ENCODE measurements at places on chromosomes 7 and 10.

DNA sequence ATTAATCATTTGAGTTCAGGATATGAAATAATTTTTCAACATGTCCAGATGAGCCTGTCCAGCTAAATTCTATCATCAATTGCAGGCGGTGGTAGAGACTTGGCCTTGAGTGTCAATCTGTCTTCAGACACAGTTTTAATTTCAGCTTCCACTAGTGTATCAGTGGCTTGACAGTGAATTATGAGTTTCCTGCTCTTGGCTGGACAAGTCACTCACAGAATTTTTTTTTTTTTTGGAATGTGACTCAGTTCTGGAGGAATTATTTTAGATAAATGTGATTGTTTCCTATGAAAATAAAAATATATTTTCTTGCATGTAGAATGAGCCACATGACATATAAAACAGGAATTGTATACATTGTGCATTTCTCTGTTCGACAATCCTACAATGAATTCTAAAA lies 319.9 kb upstream of the AKR1E2 start:
- no peak for DNase-seq

GRCh38 chr10:60310740-60311139 lies 78.9 kb downstream of the ANK3 start:
- no peak for DNase-seq

GRCh38 chr10:22133749-22134624 lies 83.8 kb downstream of the EBLN1 start:
- no peak for DNase-seq

GRCh38 chr7:144063710-144064109 lies 5.9 kb upstream of the OR2A25 start:
- DNase-seq, result no peak

DNA sequence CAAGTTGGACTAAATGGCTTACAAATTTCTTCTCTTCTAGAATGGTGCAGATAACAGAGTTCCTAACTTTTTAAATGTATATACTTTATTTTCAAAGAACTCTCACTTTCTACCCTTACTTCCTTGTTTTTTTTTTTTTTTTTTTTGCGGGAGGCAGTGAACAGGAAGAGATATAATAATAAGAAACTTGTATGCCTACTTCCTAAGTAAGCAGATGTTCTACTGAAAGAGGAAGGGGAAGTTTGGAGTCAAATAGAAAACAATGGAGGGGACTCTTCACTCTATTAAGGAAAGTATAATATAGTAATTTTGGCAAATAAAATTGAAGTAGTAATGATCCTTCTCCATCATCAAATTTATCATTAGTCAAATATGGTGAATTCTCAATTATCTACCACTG lies 754.0 kb downstream of the KCNMA1 start:
- no peak for DNase-seq

- no peak for DNase-seq
Measured at GRCh38 chr10:43731486-43731885, 82.8 kb upstream of the ZNF32 start.

- no peak for DNase-seq
Measured at GRCh38 chr7:92827464-92828120, 8.8 kb downstream of the CDK6 start.

- DNase-seq, result no peak
Measured at GRCh38 chr10:131928248-131929095, 27.7 kb downstream of the PPP2R2D start.

- no peak for DNase-seq
Measured at GRCh38 chr7:155482511-155483183, 24.7 kb downstream of the EN2 start.

DNA sequence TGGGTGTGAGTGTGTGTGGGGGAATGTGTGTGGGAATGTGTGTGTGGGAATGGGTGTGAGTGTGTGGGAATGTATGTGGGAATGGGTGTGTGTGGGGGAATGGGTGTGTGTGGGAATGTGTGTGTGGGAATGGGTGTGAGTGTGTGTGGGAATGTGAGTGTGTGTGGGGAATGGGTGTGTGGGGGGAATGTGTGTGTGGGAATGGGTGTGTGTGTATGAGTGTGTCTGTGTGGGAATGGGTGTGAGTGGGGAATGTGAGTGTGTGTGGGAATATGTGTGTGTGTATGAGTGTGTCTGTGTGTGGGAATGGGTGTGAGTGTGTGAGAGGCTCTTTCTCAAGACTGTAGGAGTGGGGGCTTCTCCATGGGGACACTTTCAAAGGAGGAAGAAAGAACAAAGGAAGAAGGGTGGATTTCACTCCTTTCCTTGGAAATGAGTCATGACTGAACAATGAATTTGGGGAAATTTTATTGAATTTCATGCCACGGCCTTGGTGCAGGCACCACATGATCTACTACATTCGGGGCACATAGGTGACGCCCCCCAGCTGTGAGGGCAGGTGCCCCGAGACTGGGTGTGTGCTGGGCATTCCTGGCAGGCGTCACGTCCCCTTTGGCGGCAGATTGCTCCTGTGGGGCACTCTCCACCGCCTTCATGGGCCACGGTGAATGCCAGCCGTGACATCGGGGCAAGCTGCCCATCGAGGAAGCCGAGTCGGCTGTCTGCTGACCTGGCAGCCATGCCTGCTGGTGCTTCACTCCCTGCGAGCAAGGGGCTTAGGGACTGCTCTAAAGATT lies 88.8 kb upstream of the INSIG1 start:
- DNase-seq, result no peak

DNA sequence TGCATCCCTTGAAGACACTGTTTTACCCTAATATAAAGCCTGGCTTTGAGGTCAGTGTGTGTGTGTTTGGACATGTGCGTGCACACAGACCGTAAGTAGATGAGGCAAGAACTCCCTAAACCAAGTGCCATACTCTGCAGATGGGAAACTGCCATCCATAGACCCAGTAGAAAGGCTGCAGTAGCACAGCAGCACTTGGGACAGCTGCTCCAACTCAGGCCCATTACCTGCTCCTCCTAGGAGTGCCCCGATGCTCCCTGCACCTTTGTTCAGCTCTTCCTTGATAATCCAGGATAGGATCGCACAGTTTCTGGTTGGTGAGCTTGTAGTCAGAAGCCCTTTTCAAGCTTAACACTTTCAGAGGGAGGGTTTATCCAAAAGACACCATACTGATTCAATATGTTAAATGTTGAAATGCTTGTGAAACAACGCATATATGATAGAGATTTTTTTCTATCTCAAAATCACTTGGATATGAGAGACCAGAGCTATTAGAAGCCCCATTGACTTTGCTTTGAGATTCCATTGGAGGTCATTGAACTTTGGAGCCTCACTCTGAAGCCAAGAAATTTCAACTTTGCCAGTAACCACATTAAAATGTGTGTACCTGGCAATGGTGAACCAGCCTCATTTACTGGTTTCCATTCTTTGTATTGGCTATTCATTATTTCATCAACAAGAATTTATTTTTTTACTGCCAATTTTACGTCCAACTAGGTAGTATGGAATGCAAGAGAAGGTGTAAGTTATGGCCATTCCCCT lies 757.0 kb upstream of the GALNT17 start:
- no peak for DNase-seq

DNA sequence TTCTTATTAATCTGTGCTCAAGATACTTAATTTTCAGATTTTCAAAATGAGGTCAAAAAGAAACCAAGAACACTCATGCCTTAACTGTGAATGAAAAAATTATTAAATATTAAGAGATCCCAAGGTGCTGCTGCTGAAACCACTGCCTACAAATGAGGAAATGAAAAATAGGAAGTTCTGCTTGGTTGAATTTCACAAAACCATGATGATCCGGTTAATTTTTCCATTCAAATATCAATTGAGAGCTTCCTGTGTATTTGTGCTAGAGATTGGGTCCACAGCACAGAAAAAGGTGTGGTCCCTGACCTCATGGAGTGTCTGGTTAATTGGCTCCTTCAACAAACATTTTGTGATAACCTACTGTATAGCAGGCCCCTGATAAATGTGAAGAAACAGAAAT lies 132.7 kb upstream of the YAE1 start:
- DNase-seq, result no peak

DNA sequence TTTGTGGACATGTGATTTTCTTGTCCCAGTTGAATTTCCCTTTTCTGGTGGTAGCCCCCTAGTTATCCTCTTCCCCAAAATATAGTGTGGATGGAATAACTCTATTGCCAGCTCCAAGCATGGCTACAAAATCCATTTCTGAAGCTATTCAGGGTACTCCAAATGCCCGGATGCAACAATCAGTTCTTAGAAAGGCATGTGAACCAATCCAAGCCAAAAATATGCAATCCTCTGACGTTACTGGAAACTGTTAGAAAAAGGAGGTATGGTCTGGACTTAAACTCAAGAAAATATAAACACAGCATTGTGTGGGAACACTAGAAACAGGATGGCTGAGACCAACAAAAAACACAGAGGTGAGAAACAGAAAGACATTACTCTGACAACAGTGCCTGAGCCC lies 347.0 kb downstream of the GPAM start:
- DNase-seq, result no peak

DNA sequence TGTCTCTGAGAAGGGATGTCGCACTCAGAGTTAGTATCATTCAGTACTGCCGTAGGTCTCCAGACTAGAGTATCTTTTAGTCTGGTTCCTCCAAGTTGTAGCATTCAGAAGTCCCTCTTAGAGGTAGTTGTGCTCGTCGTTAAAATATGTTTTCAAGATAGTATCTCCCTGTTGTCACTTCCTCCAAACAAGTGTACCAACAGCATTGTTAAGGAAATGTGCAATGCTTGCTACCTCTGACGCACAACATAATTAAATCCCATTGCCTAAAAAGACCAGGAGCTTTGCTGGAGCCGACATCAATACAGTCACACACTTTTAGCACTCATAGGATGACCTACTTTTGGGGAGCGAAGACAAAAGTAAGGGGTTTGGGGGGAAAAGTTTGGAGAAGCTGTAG lies 80.0 kb upstream of the STK17A start:
- DNase-seq, result no peak

DNA sequence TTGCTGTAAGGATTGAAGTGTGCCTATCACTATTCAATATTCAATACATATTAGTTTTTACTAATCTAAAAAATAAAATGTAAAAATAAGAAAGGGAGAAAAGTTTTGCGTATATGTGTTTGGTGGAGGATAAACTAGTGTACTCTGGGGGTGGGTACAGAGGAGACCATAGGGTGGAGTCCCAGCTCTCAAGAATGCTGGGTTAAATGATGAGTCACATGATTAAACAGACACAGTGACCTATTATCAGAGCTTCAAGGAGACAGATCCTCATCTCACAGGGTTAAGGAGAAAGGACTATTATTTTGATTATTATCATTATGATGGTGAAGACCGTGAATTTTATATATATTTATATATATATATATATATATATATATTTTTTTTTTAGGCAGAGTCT lies 77.5 kb downstream of the AFAP1L2 start:
- no peak for DNase-seq

- no peak for DNase-seq
Measured at GRCh38 chr7:157616426-157616825, 279.6 kb downstream of the DNAJB6 start.

DNA sequence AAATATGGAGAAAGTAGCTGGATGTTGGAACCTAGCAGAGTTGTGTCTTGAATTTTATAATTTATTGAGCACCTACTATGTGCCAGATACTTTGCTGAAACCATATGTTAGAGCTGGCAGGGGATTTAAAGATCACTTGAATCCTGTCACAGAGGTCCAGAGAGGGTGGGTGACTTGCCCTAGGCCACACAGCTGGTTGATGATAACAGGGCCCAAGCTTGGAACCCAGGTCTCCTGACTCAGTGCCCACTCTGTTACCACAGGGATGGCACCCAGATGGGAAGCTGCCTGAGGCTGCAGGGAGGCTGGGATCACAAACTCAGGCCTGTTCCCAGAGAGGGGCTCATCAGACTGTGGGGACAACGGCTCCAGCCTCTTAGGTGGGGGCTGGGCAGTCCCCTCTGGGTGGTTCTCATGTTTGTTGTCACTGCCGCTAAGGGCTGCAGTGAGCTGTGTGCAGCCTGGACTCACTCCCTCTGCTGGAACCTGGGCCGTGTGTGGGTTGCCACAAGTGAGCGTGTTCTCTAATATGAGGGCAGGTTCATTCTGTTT lies 18.6 kb downstream of the GOLGA7B start:
- no peak for DNase-seq

DNA sequence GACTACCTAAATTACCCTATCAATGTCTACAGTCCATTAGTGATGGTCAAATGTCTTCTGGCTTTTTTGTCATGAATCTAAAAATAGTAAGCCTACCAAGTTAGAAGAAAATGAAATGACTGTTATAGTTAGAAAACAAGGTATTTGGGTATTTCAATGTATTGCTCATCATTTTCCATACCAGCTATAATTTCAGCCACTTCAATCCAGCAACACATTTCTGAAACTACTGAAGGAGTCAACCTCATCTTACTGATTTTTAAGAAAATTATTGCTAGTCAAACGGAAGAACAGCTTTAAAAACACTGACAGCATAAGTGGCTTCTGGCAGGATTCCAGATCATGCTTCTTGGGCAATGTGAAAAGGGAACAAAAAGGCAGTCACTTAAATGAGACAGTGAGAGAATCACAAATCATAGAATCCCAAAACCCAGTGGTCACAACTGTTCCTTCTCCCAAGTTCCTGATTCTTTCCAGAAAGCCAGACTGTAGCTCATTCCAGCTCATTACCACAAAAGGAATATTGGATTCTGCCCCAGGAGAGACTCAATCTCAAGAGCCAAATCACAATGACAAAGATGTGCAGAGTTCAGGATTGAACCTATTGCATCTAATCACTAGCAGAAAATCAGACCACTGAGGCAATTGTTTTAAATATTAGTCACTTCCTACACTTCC lies 61.2 kb upstream of the LRRN3 start:
- DNase-seq, result no peak

DNA sequence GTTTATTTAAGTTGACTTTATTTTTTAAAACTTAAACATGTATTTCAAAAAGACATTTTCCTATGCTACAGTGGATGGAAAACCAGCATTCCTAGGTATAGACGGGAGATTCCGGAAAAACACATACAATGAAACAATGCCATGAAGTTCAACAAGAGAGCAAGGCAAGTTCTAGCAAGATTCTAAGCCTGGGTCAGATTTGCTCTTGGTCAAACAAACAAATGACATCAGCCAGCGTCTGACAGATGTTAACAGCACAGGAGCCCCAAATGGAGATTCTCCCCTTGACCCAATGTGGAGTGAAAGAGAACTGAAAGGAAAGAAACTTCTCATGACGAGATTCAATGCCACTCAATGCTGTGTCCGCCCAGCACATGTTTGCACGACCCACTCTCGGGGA lies 149.9 kb downstream of the NEURL1 start:
- DNase-seq, result no peak

DNA sequence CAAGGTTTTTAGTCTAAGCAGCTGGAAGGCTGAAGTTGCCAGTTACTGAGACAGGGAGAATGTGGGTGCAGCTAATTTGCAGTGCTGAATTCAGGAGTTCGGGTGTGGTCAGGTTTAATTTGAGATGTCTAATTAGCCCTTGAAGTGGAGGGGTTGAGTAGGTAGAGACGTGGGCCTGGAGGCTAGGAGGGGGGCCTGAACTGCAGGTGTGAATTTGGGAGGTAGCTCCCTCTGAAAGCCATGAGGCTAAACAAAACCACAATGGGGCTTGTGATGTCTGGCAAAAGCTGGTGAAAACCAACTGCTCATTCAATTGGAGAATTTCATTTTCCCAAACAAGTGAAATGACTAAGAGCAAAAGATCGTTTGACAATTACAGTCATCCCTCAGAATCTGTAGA lies 246.0 kb upstream of the NFE2L3 start:
- DNase-seq, result no peak

GRCh38 chr10:57864765-57865680 lies 402.7 kb downstream of the IPMK start:
- DNase-seq, result no peak

- DNase-seq, result no peak
Measured at GRCh38 chr10:123165445-123166072, 11.4 kb downstream of the BUB3 start.

Measured in neural crest cell (in vitro differentiated cells).